ENCODE measurements at places on chromosomes 12 and 14.

- DNase-seq, result no peak
Measured at GRCh38 chr14:23704890-23705289, 68.7 kb downstream of the DHRS2 start.

DNA sequence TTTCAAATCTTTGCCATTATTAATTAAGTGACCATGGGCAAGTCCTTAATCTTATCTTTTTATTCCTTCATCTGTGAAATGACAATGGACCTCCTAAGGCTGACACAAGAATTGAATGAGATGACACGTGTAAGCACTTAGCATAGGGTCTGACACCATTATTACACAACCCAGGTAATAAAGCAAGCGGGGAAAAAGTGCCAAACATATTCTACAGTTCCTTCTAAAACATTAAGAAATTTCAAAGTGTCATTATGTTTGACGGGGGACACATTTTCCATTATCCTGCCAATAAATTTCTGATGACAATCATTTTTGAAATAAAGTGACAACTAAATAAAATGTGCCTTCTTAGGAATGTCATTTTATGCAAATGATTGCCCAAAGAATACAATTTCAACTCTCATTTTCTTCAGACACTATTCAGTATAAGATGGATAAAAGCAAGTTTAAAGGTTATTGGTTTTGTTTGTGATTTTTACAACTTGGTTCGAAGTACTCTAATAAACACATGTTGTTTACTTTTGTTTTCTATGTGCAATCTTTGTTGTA is 3.0 kb downstream of the ANKS1B start:
- DNase-seq, result no peak

- DNase-seq, result no peak
Measured at GRCh38 chr14:104601786-104602185, 2.8 kb downstream of the TMEM179 start.

GRCh38 chr12:1443421-1444141 is 150.8 kb downstream of the FBXL14 start:
- DNase-seq, result no peak

- no peak for DNase-seq
Measured at GRCh38 chr14:72013721-72014345, 81.6 kb downstream of the RGS6 start.

- DNase-seq, result no peak
Measured at GRCh38 chr12:54040648-54041047, 7.8 kb downstream of the HOXC5 start.

DNA sequence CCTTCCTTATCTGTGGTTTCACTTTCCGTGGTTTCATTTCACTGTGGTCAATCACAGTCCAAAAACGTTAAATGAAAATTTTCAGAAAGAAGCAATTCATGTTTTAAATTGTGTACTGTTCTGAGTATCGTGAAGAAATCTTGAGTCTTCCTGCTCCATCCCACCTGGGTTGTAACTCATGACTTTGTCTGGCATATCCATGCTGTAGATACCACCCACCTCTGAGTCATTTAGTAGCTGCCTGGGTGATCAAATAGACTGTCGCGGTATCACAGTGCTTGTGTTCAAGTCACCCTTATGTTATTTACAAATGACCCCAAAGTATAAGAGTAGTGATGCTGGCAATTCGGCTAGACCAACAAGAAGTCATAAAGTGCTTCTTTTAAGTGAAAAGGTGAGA is 521.2 kb downstream of the AACS start:
- DNase-seq, result no peak

DNA sequence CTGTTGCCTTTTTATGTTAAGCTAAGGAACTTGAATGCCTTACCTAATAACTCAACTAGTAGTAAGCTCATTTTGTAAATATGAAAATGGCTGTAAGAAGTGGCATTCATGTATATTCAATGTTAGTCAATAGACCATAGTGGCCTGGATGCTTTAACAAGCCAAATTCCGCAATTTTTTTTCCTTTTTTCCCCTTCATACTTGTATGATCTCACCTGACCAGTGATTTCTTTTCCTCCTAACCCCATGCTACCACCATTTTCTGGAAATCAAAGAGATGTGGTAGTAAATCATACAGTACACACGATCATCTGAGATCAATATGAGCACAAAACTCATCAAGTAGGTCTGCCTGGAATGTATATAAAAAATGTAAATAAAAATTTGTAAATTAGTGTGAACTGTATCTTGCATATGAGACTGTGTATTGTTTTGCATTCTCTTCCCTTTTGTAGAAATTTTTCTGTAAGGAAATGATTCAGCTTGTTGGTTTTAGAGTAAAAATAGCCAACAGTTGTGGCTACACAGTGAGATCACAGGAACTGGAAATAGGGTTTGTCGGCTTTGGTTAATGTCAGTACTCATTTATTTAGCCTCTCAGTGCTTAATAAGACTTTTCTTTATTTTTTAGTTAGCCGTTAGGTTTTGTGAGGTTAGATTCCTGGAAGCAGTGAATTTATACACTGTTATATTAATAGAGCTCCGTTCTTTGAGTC is 62.5 kb downstream of the ETNK1 start:
- no peak for DNase-seq

DNA sequence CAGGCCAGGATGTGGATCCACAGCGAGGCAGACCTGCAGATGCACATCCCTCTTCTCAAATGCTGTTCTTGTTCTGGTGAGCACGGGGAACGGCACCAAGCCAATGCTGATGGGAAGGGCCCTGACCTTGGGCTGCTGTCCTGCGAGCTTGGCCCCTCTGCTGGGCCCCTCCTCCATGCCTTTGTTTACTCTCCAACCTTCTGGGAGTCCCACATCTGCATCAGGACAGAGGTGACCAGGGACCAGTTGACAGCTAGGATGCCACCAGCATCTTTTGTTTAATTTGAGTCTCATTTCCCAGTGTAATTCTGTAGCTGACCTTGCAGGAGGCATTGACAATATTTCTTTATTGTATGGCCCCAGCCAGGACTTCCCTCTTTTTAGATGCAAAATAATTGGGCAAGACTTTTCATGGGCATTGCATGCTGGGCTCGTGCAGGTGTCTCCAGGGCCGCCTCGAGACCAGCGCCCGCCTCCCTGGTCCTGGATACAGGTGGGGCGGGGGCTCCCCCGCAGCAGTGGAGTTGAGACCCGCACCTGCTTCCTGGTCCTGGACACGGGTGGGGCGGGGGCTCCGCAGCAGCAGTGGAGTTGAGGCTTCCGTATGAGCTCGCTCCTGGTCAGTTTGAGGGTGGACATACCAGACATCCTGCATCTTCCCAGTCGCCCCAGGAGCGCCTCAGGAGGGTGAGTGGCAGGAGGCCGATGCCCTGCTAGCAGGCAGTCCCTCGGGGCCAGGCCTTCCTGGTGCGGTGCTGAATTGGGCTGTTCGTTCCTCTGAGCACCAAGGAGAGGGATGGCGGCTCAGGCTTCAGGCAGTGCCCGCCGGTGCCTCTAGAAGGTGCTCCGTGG is 11.4 kb downstream of the PACS2 start:
- DNase-seq, result no peak

DNA sequence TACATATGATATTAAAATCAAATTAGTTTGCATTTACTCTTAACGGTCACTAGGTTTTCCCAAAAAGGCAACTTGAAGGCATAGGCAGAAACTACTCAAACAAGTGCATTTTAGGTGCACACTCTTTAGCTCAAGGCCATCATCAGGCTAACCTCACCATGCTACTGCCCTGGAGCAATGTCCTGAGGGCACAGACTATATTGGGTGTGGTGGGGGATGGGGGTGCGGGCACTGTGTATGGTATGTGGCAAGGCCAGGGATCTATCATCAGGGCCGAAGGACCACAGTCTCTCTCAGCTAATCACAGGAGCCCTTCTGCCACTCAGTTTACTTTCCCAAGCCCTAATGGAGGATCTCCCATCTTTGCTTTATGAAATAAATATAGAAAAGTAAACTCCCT is 51.9 kb downstream of the SH2B3 start:
- DNase-seq, result no peak

GRCh38 chr14:69919815-69920214 is 40.6 kb downstream of the SMOC1 start:
- no peak for DNase-seq

GRCh38 chr12:52390739-52391617 is 5.5 kb upstream of the KRT84 start:
- DNase-seq, result no peak

- no peak for DNase-seq
Measured at GRCh38 chr14:86168371-86168770, 638.4 kb downstream of the FLRT2 start.

GRCh38 chr14:64806202-64806861 is 73.4 kb downstream of the SPTB start:
- DNase-seq, result no peak

GRCh38 chr12:2023365-2023764 is 19.1 kb upstream of the DCP1B start:
- DNase-seq, result no peak
